ENCODE measurements at places on chromosomes 6 and 20.

GRCh38 chr6:33935439-33936080 lies 131.8 kb upstream of the MLN start:
- DNase-seq, result no peak

DNA sequence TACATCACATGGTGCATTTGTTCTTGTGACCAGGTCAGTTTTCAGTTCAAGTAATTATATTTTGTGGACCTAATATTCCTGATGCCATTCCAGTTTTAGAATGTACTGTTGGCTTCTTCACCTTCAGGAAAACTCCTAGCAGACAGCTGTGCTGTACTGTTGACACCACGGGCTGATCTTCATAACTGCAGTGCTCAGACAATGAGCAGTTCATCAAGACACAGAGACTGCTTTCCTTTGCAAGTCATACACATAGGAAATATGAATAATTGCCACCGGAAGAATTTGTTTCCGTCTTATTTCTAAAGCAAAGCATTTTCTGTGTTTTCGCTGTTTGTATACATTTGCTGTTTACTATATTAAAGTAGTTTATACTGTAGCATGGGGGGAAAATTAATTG lies 89.8 kb downstream of the C6orf118 start:
- DNase-seq, result no peak

DNA sequence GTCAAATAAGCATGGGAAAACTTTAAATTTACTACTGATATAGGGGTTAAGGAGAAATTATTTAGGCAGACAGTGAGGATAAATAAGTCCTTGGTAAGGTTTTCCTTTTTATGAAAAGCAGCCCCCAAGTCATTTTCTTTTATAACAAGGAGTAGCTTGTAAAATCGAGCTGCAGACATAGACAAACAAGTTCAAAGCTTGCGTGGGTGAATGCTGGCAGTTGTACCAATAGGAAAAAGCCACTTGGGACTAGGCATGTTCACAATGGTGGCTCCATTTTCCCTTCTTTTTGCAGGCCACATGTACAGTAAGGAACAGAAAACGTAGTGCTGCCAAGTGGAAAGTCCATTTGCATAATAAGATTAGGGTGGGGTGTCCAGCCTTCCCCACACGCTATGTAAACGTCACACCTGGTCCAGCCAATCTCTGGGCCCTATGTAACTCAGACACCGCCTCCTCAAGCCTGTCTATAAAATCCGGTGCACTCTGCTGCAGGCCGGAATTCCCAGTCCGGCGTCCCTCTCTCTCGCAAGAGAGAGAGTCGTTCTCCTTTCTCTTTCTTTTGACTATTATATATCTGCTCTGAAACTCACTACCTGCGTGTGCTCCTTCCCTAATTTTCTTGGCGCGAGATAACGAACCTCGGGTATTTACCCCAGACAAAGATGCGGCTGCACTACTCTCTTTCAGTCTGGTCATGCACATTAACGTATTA lies 217.1 kb upstream of the MAN1A1 start:
- no peak for DNase-seq

DNA sequence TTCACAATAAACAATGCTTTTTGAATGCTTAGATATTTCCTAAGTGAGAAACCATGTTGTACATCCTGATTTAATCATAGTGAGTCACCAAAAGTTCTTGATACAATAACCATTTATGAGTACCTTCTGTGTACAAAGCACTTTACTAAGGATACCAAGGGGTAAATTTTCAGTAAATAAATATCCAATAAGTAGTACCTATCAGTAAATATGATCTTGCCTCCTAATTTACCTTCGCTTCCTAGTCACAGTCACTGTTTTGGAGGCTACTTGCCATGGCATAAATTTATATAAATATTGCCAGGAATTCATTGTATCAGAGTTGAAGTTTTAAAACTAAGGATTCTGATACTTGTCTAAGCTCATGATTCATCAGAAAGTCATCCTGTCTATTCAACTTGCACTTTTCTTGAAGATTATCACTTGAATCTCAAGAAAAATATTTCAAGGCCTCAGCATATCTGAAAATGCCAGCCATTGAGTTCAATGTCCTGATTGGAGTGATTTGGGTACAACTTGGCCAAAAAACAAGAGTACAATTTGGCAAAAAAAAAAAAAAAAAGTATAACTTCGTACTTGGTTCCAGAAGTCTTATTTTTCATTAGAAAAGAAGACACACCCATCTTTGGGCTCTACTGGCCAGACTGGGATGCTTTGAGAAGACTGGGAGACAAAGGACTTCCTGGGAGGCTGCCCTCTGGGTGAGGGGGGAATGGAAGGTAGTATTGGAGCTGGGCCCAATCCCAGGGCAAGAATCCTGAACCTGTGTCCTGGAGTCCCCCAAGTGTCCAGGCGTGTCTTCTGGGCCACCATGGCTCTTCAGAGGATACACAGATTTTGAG lies 32.8 kb downstream of the RAB22A start:
- no peak for DNase-seq

DNA sequence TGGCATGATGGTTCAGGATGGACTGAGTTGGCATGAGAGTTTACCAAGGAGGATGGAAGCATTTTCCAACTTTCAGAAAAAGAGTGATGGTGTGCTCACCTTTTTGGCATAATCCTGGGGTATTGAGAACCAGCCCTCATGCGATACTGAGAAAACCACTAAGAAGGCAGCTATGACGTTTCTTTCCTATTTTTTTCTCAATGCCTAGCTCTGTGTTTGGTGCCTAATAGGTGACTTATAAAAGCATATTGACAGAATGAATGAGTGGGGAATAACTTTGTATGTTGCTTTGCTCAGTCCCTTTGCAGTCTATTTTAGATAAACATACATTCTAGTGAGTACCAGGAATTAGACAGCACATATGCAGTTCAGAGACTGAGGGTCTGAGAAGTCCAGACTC lies 816.3 kb downstream of the DHX35 start:
- DNase-seq, result no peak

DNA sequence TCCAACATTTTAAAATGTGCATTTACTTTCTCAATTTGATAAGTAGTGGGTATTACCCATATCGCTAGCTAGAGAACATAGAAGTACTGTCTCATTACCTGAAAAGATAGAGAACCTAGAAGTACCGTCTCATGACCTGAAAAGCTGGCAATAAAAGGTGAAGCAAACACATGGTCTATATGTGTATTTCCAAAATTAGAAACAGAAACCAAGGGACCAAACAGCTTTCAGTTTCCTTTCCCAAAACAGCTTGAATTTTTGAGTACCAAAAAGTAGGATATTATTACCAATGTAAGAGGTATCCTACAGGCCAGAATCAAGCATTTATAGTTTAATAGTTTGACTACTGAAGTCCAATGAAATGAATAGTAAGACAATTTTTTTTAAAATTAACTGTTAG lies 77.2 kb downstream of the KIF13A start:
- DNase-seq, result no peak

DNA sequence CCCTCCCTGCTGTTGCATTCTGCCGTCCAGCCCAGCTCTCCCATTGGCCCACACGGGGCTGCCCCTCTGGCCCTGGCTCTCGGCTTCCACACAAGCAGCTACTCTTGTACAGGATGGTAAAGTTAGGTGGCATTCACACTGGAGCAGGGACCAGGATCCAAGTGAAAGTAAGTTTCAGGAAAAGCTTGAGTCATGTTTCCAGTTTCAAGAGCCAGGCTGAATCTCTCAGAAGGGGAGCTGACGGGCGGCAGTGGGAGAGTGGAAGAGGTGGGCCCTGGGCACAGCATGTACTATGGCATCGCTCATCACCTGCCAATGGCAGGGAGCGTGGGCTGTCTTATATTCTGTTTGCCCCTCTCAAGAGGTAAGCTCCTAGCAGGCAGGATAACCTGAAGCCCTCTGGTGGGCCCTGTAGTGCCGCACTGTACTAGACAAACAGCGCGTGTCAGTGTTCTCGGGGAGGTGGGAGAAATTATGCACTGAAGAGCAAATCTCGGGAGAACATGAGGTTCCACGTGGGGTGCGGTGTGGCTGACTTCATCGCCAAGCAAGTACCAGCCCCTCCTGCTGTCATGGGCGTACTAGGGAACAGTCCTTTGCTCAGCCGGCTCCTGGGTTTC lies 241.5 kb downstream of the NRN1 start:
- no peak for DNase-seq

- peak; percentile 69 for DNase-seq
Measured at GRCh38 chr20:64038565-64039292, 2.7 kb downstream of the C20orf204 start.

GRCh38 chr6:37809197-37809543 lies 10.4 kb upstream of the ZFAND3 start:
- DNase-seq, result no peak

- peak; percentile 21 for DNase-seq
Measured at GRCh38 chr20:62219992-62220665, at the start of gene HRH3. Gene HRH3, minus strand, starts transcription at chr20:62220278. Its CDS starts 308 bp downstream, at chr20:62219970.

- no peak for DNase-seq
Measured at GRCh38 chr6:144722154-144722737, 437.1 kb downstream of the UTRN start.

DNA sequence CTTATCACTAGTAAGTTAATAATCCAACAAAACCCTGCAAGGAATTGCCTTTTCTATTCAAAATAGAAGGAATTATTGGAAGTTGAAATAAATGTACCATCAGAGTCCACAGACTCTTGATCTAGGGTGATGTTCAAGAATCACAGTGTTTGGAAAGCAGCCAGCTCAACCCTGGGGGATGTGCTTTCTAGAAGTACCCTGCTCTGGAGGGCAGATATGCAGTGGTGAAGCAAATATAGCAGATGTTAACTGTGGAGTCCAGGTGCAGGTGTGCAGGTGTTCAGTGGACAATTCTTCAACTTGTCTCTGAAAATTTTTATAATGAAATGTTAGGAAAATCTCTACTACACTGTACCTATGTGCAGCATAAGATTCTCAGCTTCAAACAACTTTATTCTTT lies 9.1 kb upstream of the INSM1 start:
- no peak for DNase-seq

DNA sequence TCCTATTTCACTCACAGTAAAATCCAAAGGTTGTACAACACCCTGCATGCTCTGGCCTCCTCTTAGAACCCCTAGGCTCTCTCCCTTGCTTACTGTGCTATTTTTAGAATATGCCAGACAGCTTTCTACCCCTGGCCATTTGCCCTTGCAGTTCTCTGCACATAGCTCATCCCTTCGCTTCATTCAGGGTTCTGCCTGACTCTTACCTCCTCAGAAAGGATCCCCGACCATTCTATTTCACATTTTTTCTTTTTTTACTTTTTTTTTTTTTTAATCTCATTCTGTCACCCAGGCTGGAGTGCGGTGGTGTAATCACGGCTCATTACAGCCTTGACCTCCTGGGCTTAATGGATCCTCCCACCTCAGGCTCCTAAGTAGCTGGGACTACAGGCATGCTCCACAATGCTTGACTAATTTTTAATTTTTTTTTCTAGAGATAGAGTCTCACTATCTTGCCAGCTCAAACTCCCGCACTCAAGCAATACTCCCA lies 33.6 kb downstream of the COMMD7 start:
- DNase-seq, result no peak

GRCh38 chr20:17635332-17636244 lies 46.5 kb downstream of the RRBP1 start:
- no peak for DNase-seq

GRCh38 chr20:62350098-62350628 lies 16.9 kb downstream of the LAMA5 start:
- no peak for DNase-seq

DNA sequence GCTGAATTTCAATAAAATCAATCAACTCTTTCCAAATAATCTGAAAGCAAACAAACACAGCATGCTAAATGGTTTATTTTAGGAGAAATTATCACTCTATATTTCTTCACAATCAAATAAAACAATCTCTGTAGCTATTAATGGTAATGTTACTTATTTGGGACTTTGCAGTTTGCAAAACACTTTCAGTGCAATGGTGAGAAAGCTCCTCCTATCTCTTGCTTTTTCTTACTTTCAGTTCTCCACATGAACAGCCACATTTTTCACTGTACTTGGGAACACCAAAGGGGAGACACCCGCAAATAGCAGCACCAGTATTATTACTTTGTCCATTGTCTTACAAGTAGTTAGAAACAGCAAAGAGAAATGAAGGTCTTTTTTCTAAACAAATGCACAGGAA lies 92.4 kb downstream of the DST start:
- no peak for DNase-seq

DNA sequence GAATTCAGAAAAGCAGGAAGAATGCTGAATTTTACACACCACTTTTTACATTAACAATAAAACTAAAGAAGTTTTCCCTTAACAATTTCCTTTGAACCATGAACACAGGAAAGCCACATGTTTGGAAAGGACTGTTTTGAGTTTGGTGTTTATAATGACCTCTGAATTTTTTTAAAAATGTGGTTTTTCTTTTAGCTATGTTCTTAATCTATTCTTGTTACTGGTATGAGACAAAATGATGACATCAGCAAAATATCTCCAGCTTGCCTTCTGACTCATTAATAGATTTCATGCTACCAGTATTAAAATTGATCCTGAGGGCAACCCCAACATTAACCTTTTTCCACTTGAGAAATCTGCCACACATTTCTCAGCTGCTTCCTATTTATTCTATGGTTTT lies 217.5 kb upstream of the THEMIS start:
- DNase-seq, result no peak

DNA sequence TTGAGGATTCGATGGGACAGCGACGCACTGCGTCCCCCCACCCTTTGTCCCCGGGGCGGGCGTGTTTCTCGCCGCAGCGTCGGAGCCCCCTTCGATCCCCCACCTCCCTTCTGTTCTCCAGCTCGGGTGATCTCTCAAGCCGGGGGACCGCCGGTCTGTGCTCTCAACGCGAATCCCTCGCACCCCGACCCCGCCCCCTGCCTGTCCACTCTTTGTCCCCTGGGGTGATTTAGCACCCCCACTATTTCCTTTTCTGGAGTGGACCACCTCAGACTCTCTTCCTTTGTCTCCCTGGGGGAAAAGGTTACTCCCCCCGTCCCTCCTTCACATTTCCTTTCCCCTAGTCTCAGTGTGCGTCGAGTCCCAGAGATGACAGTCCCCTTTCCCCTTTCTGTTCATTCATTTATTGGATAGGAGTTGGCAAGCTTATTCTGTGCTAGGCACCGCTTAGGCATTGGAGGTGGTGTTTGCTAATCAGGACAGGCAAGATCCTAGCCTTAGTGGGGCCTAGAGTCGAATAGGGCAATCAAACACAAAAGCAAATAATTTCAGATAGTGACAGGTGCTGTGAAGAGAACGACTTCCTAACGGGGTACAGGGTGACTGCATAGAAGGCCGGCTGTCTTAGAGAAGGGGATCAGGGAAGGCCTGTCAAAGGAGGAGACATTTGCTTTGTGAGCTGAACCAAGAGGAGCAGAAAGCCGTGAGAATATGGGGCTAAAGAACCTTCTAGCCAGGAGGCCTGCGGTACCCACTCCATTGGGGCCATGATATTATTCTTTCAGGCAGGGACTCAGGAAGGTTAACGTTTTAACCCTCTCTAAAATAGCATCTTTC lies 741 bp downstream of the PTPN1 start:
- DNase-seq, result no peak

GRCh38 chr20:58619077-58619863 lies 31.8 kb upstream of the STX16 start:
- DNase-seq, result no peak

DNA sequence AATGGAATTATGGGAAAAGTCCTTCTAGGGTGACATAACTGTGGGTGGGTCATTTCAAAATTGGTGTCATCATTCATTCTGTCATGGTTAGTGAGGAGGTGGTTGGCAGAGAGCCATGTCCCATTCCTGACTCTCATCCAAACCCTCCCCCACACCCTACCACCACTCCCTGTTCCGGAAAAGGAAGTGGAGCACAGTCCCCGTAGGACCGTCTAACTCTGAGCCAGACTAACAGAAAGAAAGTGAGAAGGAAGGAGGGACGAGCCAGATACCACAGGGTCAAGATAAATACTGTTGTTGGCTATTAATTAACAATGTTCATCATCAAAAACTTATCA lies 4.8 kb downstream of the TRIM10 start:
- DNase-seq, result no peak

- no peak for DNase-seq
Measured at GRCh38 chr20:60669211-60669610, 582.9 kb upstream of the CDH4 start.

Data from stimulated activated naive CD4-positive, alpha-beta T cell treated with Interleukin-2 at 50 U/mL for 16 hours (primary cell).